ENCODE measurements at places on chromosomes 3 and 15.

GRCh38 chr3:155271343-155271613 is 22.2 kb downstream of the STRIT1 start:
- DNase-seq = no peak

DNA sequence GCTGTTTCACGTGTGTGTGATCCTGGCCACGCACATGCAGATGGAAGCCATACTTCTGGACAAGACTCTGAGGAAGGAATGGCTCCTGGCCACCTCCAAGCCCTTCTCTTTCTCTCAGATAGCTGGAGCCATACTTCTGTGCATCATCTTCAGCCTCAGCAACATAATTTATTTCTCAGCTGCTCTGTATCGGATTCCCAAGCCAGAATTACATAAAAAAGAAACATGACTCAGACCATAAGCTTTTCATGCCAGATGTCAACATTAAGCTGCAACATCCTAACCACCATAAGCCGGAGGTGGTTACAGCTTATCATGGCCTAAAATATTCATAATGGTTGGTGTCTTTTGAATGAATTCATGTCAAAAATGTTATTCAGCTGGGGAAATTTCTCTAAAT is 10.6 kb upstream of the KIF23 start:
- DNase-seq = no peak

DNA sequence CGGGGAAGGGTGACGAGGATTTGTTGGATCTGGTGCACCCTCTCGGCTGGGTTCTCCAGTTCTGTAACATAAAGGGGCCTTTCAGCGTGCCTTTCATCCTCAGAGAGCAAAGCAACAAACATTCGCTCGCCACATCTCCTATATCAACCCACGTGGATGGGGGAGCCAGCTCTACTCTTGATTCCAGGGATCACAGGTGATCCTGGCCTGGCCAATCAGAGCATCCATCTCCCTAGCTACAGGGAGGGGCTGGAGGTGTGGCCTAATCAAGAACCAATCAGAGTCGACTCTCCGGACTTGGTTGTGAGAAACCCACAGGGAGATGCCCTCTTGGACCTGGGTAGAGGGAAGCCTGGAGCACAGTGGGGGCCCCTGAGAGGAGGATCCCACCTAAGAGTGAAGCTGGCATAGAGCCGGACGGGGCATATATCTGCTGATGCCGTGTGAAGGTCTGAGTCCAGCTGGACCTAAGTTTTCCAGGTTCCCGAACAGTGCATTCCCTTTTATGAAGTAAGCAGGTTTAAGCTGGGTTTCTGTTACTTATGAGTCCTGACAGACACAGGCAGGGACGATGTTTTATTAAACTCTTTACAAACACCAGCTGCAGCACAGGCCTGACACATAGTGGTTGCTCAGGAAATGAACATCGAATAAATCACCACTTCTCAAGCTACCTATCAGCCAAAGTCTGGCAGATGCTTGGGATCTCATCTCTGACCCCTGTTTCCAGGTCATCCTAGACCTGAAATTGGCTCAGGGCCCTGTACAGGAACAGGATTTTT is 50.7 kb upstream of the RAD18 start:
- DNase-seq = no peak

GRCh38 chr3:4899710-4900109 is 79.5 kb upstream of the BHLHE40 start:
- DNase-seq = no peak

GRCh38 chr3:40623567-40623966 is 98.8 kb downstream of the ZNF621 start:
- DNase-seq = no peak

DNA sequence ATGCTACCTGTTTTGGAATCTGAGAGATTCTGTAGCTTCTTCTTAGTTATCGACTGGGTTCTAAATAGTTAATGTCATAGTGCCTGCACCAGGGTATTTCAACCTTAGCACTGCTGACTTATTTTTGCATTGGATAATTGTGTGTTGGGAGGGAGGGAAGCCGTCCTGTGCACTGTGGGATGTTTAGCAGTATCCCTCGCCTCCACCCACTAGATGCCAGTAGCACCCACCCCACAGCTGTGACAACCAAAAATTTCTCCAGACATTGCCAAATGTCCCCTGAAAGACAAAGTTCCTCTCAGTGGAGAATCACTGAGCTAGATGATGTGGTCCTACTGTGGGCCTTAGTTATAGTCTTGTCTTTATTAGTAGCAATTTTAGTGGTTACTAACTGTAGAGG is 88.3 kb downstream of the TGFBR2 start:
- no peak for DNase-seq

DNA sequence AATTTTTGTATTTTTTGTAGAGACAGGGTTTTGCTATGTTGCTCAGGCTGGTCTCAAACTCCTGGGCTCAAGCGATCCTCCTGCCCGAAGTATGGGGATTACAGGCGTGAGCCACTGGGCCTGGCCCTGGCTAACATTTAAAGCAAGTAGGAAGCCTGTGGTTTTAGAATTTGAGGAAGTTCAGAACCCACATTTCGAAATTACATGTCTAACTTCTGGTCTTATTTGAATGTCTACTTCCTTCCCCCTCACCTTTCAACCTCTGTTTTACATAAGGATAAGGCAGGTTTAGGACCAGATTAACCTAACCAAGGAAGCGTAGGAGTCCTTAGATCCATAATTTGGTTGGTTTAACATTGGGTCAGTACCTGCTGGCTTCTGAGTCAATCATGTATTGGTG is 120.5 kb upstream of the PROK2 start:
- no peak for DNase-seq

GRCh38 chr3:194178669-194179068 is 42.7 kb downstream of the HES1 start:
- DNase-seq = no peak

- DNase-seq = no peak
Measured at GRCh38 chr3:30438126-30438525, 168.3 kb upstream of the TGFBR2 start.

DNA sequence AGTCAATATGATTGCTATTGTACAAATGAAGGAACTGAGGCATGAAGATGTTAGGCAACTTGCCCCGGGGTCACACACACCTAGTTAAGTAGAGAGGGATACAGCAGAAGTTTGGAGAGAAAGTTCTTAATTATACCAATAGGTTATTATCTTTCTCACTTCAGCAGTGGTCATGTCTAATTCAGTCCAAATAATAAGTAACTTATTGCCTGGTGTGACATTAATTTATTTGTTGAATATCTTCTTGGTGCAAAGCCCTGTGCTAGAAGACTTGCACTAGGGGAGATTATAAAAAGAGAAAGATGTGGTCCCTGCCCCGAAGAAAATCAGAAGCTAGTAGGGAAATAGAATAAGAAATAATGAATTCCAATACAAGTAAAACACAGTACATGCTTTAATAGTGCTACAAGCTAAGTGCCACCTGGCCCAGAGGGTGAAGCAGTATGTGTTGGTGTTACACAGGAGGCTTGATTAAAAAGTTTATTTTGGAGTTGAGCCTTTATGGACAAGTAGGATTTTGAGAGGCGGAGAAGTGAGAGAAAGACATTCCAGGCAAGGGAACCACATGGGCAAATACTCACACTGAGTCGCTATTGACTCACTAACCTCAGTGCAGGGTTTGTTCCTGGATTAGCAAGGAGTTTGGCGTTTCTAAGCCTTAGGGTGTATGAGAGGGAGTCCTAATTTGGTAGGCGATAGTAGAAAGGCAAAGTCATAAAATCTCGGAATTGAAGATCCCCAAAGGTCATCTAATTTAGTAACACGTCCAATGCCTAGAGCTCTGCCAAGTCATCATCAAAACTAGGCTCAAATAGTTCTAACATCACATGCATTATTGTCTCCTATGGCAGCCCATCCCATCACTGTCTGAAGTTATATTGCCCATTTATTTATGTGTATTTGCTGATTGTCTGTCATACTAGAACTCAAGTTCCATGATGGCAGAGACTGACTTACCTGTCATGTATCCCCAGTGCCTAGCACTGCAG is 19.2 kb upstream of the GSK3B start:
- DNase-seq = no peak

DNA sequence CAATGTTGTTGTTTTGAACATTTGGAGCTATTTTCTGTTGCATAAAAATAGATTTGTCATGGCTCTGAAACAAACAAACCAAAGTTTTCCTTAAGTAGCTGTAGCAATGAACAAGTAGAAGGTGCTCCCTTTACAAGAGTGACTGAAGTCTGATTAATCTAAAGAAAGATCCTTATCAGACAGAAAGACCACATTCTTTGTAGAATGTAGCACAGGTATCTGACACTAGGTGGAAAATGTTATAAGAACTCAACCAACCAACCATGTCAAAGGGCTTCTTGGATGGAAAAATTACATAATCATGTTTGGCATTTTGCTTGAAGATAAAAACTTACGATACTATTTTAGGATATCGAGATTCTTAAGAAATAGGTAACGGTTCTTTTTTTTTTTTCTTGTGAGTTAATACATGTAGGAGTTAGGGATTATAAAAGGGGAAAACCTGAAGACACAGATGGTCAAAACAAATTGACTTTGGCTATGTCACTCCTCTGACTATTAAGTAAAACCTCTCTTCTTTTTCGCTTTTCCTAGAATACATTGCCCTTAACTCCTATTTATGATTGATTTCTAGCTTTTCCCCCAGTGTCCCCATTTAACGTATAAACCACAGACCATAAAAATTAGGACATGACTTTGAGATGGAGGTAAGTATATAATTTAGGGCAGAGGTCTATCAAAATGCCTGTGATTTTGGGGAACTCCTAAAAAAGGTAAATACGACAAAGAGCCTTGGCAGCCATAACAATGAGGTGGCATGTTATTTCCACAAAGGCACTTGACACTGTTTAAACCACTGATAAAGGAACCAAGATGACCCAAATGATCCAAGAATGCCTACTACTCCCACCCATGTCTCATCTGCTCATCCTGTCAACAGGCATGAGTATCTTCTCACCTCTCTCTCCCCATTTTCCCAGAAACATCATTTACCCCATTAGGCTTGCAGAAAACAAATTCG is 72.0 kb downstream of the CCR4 start:
- DNase-seq = no peak
